Glutamatergic neuron (in vitro differentiated cells): ENCODE measurements at places on chromosomes 1 and 21. TPM values are rescaled to one million over a fixed set of nuclear protein-coding genes. Genes with fewer than 3 reads are reported as not detected.

DNA sequence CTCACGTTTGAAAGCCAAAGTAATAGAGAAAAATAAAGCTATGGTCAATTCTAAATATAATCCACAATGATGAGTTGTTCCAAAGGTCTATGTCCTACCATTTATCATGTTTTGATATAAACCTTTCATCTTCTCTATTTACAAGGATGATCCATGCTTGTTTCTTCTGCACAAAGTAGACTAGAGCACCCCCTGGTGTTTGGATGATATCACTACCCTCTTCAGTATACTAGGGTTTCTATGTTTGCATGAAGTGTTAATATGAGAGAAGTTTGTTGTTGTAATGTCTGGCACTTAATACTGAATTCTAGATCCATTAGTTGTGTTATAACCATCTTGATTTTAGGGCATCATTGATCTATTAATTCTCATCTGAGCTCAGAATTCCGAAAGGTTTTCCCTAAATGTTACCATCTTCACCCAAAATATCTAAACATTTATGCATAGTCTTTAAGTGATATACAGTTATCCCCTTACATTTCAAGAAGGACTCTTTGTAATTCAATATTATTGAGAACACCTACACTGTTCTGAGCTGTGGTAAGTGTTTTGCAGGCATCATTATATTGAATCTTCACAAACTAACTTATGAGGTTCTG, 21.1 kb downstream of the CLDN8 start:
- no peaks in the 10 kb centered on the region for H3K36me3 ChIP-seq
- H3K4me1 ChIP-seq = no peaks in the 10 kb centered on the region
- DNase-seq = no peak
- H3K27me3 ChIP-seq = no peaks in the 10 kb centered on the region
- no peak overlapping the region for H3K27ac ChIP-seq

DNA sequence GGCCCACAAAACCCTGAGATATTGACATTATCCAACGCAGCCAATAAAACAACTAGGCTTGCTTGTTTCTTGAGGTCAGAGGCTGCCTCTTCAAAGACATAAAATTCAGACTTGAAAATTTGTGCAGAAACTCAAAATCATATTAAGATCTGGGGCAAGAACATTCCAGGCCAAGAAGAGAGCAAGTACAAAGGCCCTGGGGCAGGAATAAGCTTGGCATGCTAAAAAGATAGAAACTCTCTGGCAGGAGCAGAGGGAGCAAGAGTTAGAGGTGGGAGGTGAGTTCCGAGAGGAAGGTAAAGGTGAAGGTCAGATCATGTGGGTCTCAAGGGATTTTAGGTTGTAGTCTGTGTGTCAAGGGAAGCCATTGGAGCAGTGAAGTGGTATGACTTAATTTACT, 8.8 kb upstream of the IGSF3 start:
- no peaks in the 10 kb centered on the region for H3K36me3 ChIP-seq
- peaks cover 15% of the 10 kb centered on the region for H3K4me1 ChIP-seq
- no peak overlapping the region for H3K27ac ChIP-seq
- peaks cover 9% of the 10 kb centered on the region for H3K27me3 ChIP-seq

DNA sequence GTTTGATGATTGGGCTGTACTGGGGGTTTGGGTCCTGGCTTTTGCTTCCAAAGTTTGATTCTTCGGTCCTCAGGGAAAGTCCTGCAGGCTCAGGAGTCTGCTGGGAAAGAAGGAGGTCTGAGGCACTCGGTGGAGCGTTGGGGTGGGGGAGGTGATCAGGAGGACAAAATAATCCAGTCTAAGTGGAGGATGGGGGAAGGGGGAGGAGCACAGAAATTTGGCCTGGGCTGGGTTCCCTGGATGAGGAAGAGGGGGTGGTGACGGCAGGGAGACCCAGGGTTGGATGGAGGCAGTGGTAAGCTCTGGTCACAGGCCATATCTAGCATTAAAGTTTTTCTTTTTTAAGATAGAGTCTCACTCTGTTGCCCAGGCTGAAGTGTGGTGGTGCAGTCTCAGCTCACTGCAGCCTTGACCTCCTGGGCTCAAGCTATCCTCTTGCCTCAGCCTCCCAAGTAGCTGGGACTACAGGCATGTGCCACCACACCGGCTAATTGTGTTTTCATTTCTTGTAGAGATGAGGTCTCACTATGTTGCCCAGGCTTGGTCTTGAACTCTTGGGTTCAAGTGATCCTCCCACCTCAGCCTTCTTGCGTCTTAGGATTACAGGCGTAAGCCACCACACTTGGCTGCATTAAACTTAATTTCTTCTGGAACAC, 6.8 kb downstream of the SH2D2A start:
- H3K27me3 ChIP-seq = peaks cover 21% of the 10 kb centered on the region
- peaks cover 5% of the 10 kb centered on the region for H3K36me3 ChIP-seq
- peaks cover 4% of the 10 kb centered on the region for H3K4me1 ChIP-seq
- H3K27ac ChIP-seq = no peak overlapping the region
- no peak overlapping the region for H3K4me3 ChIP-seq
- no peak for DNase-seq

DNA sequence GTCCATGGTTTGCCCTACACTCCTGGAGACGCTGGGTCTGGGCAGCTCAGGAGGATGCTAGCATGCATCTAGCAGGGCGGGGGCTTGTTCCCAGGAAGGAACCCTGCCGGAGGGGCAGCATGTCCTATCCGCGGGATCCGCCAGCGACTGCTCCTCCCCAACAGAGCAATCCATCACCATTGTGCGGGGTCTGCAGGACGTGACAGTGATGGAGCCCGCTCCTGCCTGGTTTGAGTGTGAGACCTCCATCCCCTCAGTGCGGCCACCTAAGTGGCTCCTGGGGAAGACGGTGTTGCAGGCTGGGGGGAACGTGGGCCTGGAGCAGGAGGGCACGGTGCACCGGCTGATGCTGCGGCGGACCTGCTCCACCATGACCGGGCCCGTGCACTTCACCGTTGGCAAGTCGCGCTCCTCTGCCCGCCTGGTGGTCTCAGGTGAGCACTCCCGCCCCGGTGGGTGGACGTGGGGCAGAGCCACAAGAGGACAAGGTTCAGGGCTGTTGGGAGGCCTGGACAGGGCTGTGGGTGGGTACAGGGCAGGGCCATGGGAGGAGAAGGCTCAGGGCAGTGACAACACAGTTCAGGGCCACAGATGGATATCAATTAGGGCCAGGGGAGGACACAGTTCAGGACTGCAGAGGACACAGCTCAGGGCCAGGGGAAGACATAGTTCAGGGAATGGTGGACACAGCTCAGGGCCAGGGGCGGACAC, 71.3 kb downstream of the OBSCN start:
- peaks cover 6% of the 10 kb centered on the region for H3K27me3 ChIP-seq
- no peaks in the 10 kb centered on the region for H3K4me1 ChIP-seq
- H3K4me3 ChIP-seq = no peak overlapping the region
- no peak for DNase-seq

DNA sequence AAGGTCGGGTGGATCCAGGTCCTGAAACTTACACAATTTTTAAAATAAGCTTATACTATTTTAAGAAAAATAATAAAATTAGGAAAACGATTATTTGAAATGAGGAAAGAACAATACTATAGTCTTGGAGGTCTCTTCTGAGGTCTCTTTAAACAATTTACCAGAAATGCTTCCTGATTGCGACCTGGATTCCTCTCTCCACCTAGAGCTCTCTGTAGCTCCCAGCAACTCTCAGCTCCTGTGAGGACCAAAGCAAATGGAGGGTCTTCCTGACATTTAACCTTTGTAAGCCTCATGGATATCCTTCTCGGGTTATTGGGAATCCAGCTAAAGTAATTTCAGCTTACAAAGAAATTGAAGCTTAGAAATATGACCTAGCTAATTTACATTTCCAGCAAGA, 886 bp downstream of the BTBD8 start:
- H3K27me3 ChIP-seq = peaks cover 2% of the 10 kb centered on the region
- H3K4me3 ChIP-seq = peak overlapping the region; percentile 91
- H3K4me1 ChIP-seq = no peaks in the 10 kb centered on the region
- H3K36me3 ChIP-seq = peaks cover 17% of the 10 kb centered on the region
- H3K27ac ChIP-seq = no peak overlapping the region

PCAT6 gene
- total RNA-seq = 7.7 TPM

RPTN gene
- total RNA-seq = not detected
